T1000 (cell line): ENCODE measurements at places on chromosomes 13 and 19.
A peak's percentile ranks its signal among the peaks of the same experiment; 100 is the strongest.

DNA sequence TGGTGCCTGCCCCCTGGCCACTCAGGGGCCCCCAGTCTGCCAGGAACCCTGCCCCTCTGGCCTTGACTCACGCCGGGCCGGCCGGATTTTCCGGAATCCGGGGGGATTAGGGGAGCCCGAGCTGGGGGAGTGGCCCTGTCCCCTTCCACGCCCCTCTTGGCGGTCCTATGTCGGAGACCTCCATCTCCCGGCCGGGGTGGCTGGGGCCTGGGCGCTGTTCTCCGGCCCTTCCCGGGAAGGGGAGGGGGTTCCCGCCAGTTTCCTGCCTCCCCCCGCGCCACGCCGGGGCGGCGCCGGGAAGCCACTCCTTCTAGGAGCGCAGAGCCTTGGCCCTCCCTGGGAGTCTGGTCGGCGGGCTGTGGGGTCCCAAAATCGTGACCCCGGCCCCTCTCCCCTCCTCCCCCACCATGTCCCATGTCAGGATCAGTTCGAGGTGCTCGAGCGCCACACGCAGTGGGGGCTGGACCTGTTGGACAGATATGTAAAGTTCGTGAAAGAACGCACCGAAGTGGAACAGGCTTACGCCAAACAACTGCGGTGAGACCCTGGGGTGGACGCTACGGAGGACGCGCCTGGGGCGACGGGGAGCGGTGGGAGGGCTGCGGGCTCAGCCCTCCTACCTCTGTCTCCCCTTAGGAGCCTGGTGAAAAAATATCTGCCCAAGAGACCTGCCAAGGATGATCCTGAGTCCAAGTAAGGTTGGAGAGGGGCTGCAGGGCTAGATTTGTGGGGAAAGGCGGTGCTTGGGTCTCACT is 1.3 kb downstream of the TRIP10 start:
- peak; percentile 28 for DNase-seq

- no peak for DNase-seq
Measured at GRCh38 chr13:28551498-28551895, 56.6 kb upstream of the FLT1 start.

- DNase-seq, result no peak
Measured at GRCh38 chr13:112840472-112841302, 128.3 kb upstream of the MCF2L start.

- peak; percentile 53 for DNase-seq
Measured at GRCh38 chr19:18846862-18847548, 15.2 kb downstream of the UPF1 start.

DNA sequence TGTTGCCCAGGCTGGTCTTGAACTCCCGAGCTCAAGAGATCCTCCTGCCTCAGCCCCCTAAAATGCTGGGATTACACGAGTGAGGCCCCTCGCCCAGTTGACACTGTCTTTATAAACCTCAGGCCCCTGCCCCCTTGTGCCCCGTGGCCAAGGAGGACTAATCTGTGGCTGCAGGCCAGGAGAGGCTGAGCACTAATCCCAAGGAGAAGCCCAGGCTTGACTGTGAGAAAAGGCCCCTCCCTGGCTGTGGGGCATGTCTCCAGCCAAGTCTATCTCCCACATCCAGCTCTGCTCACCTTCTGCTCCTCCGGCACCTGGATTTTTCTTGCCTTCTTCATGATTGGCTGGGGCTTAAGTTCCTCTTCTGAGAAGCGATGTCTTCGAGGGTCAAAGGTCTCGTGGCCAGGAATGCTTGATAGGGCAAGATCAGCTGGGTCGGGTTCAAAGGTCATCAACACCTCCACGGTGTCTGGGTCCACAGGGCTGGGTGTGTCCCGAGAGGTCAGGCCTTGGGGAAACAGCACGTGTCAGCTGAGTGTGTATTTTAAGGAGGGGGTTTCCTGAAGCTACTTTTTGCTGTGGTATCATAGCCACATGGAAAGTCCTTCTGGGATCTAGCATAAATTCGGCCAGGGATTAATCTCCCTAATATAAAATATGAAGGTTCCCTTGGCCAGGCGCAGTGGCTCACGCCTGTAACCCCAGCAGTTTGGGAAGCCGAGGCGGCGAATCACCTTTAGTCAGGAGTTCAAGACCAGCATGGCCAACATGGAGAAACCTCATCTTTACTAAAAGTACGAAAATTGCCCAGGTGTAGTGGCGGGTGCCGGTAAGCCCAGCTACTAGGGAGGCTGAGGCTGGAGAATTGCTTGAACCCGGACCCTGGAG is 3.8 kb downstream of the DBP start:
- no peak for DNase-seq

- no peak for DNase-seq
Measured at GRCh38 chr13:32153056-32153455, 121.5 kb downstream of the FRY start.

- peak; percentile 98 for DNase-seq
Measured at GRCh38 chr13:49443704-49444523, at the start of the genes CAB39L and SETDB2. Gene CAB39L (minus strand): TSS chr13:49444064. CDS start chr13:49382910, 61,154 bp downstream. Gene SETDB2 (plus strand): TSS chr13:49444274. CDS start chr13:49451894, 7,620 bp downstream.

DNA sequence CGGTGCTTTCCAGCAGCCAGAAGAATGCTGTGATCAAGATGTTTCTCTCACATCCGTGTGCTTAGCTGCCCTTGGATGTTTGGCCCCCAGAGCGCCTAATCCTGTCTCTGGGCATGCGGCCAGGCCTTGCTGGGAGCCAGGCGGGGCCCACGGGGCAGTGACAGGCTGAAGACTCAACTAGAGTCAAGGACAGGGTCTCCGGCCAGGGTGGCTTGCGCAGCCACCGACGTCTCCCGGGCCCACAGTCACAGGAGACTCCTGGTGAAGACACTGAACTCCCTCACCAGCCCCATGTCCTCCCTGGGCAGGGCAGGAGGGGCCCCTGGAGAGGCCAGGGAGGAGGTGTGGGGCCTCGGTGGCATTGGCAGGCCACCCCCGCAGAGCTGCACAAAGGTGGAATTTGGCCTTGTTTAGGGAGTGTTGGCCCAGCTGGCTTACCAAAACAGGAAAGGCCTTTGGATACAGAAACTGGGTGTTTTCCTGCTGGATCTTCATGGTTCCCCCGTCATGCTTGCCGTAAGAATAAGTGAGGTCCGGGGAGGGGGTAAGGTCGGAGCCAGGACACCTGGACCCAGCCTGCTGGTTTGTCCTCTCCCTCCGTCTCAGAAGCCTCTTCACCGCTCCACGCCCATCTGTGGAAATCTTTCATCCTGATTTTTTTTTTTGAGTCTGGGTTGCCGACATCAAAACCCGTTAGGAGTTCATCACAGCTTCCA is 10.0 kb upstream of the NDUFS7 start:
- DNase-seq, result no peak

- DNase-seq, result no peak
Measured at GRCh38 chr13:45863709-45864590, 12.4 kb upstream of the SIAH3 start.

DNA sequence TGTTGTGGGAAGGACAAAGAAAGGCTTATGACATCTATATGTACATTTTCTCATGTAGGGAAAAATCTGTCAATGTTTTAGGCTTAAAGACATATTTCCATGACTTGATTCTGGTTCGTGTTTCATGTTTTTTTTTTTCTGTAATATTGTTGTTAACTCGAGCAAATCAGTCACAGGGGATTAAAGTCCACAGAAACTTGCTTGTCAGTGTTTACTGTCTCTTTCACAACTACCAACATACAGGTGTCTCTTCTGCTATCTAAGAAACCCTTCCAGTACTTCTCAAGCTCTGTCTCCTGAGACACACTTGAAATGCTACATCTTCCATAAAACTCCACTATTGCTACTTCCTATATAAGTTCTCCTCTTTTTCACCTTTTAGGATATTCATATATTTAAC is 130.9 kb upstream of the SLITRK6 start:
- no peak for DNase-seq

DNA sequence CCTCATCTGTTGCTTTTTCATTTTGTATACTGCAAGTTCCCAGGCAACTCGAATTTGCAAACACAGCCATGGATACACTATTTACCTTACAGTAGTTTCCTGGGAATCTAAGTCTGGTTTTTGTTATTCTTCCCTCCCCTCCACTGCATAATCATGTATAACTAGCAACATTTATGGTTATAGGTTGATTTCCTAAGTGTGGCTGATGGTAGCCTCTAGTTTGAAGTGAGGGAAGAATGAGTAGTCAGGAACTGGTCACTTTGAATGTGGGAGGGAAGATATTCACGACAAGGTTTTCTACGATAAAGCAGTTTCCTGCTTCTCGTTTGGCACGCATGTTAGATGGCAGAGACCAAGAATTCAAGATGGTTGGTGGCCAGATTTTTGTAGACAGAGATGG is at the start of gene KCNRG:
Gene KCNRG (plus strand): TSS at position 187 of the 400 bp plus-strand sequence. CDS start 50 bp downstream, at position 237.
- no peak for DNase-seq

DNA sequence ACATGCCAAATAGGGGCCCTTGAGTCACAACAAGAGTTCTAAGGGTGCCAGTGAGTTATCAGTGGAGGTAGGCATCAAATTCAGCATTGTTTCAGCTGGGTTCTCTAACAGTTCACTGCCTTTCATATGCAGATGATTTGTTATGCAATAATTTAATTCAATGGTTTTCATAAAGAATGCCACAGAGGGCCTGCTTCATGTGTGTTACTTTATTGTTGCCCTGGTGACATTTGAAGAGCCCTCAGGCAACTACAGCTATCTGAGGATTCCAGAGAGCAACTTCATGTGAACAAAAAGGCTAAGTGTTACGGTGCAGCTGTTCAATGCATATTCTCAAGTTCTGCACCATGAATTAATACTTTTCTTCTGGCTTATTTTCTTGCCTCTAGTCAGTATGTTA is 43.1 kb upstream of the STARD13 start:
- no peak for DNase-seq

DNA sequence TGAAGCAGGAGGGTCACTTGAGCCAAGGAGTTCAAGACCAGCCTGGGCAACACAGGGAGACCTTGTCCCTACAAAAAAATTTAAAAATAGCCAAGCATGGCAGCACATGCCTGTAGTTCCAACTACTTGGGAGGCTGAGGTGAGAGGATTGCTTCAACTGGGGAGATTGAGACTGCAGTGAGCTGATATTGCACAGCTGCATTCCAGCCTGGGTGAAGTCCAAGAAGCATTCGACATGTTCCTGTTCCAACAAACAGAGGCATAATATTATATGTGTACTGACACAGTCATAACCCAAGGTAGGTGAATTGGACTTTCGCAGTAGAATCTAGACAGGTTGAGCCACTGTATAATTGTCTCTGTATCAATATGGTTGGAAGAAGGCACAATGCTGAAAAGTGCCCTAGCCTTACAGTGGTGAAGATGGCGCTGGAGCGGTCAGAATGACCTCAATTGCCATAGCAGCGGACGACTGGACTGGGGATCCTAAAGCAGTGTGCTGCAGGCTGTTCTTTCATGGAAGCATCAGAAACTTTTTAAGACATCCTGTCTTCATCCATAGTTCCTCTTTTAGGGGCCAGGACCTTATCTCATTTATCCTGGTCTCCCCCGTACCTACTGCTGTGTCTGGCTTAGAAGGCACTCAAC is 112.0 kb upstream of the CLDN10 start:
- DNase-seq, result no peak

DNA sequence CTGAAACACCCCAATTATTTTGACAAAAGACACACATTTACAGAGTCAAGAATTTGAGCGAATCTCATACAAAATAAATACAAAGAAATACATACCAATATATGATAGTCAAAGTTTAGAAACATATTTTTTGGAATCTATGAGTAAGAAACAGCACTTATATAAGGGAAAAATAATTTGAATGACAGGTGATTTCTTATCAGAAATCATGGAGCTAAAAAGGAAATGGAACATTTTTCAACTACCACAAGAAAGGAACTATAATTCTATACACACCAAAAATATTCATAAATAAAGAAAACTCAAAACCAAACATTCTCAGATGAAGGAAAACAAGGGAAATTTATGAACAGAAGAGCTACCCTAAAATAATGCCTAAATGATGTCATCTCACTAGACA is 1226.6 kb downstream of the PCDH9 start:
- DNase-seq, result no peak

- DNase-seq, result no peak
Measured at GRCh38 chr19:3061182-3062161, 823 bp downstream of the TLE5 start.

DNA sequence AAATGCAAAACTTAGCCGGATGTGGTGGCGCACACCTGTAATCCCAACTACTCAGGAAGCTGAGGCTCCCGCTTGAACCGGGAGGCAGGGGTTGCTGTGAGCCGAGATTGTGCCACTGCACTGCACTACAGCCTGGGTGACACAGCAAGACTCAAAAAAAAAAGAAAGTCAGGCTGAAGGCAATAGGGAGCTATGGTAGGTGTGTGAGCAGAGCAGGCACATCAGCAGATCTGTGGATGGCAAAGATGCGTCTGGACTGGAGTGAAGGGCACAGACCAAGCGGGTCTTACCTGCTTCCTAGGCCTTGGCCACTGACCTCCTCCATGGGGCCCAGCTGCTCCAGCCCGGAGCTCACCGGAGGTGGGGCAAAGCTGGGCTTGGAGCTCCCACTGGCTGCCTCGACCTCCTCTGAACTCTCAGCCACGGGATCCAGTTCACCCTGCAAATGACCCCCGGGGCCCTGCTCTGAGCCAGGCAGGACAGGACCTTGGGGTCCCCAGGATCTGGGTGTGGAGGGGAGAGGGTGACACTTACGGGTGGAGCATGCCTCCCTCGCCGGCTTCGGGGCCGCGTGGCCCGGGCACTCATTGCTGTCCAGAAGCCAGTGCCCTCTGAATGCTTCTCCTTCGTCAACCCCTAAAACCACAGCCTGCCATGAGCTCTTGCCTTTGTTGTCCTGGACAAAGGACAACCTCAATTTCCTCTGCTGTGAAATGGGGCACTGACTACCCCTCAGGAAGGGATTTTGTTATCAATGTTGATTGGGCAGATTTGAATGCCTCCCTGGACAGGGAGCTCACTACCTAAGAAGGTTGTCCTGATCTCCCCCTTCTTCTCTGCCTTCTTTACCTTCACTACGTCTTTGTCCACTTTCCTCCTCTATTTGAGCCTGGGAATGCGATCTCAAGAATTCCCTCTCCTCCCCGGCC is 569 bp downstream of the USHBP1 start:
- DNase-seq, result no peak

DNA sequence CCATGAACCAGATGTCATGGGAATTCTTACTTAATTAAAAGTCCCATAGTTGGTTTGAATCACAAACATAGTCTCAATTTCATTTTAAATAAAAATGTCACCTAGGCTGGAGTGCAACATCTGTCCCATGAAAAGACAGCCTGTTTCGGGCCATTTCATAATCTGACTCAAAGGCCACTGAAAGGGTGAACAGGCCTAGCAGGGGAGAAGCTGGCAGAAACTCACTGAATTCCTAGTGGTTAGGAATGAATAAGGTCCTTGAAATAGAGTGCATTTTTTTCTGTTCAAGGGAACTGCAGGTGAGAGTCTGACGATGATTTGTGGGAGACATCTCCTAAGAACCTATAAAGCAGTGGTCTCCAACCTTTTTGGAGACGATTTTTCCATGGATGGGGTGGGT is 44.0 kb upstream of the PCCA start:
- no peak for DNase-seq

DNA sequence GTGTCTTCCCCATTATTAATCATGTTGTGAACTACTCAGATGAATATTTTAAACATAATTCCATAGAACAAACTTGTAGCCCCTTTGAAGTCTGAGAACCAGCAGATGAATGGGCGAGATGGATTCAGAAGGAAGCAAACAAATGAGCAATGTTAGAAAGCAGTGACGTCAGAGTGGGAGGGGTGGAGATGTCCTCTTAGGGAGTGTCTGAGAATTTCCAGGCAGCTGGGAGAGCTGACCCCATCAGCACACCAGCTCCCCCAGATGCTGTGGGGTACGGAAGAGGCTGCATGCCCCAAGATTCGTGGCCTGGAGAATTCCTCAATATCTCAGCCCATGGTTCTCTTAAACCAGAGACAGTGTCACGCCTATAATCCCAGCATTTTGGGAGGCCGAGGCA is 68.6 kb downstream of the DPF1 start:
- no peak for DNase-seq
